Naive thymus-derived CD4-positive, alpha-beta T cell (primary cell): ENCODE measurements at places on chromosomes 7 and 10. TPM values are rescaled to one million over a fixed set of nuclear protein-coding genes. Genes with fewer than 3 reads are reported as not detected.

Gene CPSF4
- 59.3 TPM for total RNA-seq

Gene CYP2C19
- total RNA-seq = not detected in 2 replicates

Gene ZNF365
- total RNA-seq = 0.08 TPM

Gene MICALL2
- total RNA-seq = 5.0 TPM

Gene JCAD
- not detected for total RNA-seq

Gene DYNC1I1
- not detected for total RNA-seq

Gene CALML5
- not detected for total RNA-seq

Gene TMEM196
- total RNA-seq = not detected

GRCh38 chr10:34229917-34230316 lies 585.2 kb downstream of the PARD3 start:
- no peak for DNase-seq

DNA sequence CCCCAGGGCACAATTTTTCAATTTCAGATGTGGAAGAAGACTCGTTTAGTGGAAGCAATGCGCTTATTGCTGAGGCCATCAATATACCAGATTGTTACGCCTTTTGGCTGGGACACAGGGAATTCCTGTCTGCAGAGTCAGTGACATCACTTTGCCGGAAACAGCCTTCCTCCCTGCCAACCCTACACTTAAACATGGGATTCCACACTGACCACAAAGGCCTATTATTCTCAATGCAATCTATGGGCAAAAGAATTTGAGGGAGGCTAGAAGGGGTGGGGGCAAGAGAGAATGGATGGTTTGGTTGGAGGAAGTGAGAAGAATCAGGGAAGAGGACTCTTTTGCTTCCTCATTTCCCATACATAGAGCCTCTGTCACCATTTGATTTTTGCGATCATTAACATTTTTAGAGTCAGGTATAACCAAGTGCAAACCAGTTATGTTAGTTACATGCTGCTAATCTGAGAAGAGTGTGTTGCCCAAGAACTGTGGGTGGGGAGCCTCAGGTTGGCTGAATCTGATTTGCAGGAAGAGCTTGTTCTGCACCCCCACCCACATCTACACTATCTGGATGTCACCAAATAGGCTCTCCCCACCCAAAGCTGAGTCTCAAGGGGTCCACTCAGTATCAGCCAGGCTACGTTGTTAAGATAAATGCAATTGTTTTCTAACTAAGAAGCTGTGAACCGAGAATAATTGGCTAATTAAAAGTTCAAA lies 58.2 kb downstream of the ENTPD1 start:
- no peak for DNase-seq

- DNase-seq = no peak
Measured at GRCh38 chr7:119270045-119270464, 1002.9 kb upstream of the KCND2 start.

DNA sequence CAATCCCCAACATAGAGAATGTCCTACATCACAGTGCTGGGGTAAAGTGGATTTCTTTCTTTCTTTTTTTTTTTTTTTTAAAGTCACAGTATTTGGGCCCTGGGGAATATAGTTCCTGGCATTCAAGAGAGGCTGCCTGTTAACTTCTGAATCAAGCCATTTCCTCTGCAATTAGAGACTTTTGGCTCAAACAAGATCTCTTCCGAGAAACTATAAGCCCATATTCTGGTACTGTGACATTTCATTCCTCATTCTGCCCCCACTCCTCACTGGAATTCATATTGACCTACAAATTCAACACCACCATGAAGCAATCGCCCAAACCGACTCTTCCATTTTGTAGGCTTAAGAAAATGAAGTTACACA lies 187.4 kb downstream of the PHTF2 start:
- DNase-seq = no peak

DNA sequence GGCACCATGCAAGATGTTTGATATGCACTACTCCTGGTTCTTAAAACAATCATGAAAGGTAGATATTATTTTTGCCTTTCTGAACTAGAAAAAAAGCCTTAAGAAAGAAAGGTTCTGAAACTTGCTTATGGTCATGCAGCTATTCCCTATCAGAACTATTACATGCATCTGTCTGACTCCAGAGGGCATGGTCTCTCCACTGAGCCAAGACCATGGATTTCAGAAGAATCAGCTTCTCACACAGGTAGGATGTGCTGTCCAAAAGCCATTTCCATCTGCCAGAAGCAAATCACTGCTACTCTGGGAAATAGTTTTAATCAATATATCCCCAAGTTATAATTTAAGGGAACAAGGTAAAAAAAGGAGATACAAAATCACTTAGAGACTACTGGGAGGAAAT lies 69.5 kb downstream of the STK17A start:
- DNase-seq = no peak

- DNase-seq = no peak
Measured at GRCh38 chr10:34492081-34492480, 323.0 kb downstream of the PARD3 start.

DNA sequence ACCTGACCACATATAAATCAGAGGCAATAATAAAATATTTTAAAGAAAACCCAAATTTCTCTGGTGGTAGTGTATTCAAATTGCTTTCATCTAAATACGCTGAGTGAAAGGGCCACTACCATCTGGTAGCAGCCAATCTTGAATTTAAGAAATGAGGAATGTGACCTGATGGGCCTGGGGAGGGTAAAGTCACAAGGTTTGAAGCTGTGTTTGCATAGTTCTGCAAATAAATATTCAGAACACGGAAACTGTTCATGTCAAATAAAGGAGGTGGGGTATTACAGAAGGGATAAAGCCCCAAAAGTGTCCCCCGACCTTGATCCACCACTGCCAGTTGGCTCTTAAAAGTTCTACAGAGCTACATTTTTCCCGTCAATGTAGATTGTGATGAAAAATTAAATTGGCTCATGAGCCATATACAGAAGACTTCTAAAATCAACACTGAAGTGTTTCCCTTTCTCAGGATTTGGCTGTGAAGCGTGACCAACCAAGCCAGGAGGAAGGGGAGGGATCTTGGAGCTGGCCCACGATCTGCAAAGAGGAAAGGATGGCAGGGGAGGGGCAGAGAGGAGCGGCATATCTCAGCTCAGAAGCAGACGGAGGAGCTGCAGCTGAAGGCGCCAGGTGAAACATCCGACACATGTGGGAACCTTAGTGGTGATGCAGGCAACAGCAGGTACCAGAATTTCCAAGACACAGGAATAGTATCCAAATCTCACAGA lies 39.6 kb downstream of the MPP7 start:
- DNase-seq = no peak

GRCh38 chr7:35875292-35875691 lies 74.4 kb downstream of the SEPTIN7 start:
- DNase-seq = no peak

GRCh38 chr7:91107460-91107859 lies 156.8 kb upstream of the FZD1 start:
- DNase-seq = no peak

DNA sequence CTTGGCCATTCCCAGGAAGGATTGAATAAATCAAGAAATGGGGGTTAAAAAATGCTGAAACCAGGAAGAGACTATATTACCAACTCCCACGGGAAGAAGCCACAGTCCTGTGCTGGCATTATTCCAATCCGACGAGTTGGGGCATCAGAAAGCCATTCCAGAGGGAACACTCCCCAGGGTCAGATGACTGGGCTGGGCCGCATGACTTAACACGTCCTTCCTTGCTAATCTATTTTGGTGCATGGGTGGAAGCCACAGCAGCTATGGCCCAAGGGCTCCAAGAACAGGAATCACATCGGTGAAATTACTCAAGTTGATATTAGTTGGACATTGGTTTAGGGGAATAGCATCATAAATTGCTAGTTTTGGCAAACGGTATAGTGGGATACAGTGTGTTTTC lies 592.9 kb upstream of the NRP1 start:
- no peak for DNase-seq

GRCh38 chr7:42869131-42870020 lies 42.5 kb downstream of the C7orf25 start:
- DNase-seq = peak; percentile 61

DNA sequence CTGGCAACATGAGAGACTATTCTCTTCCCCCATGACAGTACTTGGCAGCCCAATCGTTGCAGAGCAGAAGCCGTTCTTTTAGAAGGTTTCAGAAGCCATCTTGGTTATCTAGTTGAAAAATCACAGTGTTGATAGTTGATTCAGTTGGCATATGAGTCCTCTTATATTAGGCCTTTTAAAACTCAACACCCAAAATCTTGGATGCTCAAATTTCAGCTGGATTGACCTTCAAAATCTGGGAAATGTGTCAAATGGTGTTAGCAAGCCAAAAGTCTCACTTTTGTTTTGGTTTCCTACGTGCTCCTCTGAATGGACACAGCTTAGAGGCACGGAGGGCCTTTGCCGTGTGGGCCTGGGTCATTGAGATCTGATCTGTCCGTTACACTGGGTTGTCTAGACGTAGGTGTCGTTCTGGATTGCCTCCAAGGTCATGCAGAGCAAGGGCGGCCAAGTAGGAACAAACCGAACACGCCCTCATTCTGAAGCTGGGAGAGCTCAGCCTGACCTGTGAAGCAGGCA lies 59.3 kb upstream of the BMPER start:
- DNase-seq = no peak

DNA sequence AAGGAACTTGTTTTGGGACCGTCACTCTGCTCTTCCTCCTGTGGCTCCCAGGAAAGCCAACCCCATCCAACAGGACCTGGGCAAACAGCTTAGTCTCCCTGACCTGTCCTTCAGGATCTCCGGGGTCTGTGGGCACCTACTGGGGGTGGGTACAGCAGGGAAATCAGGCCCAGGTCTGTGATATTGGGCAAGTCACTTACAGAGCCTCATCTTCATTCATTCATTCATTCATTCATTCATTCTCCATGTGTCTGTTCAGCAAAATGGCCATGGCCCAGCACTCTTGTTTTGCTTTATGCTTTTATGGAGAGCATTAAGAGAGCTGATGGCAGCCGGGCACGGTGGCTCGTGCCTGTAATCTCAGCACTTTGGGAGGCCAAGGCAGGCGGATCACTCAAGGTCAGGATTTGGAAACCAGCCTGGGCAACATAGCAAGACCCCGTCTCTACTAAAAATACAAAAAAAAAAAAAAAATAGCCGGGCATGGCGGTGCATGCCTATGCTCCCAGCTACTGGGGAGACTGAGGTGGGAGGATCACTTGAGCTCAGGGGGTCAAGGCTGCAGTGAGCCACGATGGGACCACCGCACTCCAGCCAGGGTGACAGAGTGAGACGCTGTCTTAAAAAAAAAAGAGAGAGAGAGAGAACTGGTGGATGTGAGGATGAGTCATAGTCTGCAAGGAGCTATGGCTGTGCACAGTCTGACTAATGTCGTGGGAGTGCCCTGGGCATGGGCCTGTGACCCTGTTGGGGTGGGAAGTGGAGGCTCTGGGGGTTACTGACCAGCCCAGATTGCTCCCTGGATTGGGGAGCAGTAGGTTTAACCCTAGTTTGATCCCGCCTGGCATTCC lies 54.3 kb downstream of the CLIP2 start:
- DNase-seq = no peak

GRCh38 chr7:143221737-143222136 lies at the start of gene TAS2R40:
TAS2R40 (plus strand) TSS chr7:143222037; CDS start chr7:143222079, 42 bp downstream.
- no peak for DNase-seq

DNA sequence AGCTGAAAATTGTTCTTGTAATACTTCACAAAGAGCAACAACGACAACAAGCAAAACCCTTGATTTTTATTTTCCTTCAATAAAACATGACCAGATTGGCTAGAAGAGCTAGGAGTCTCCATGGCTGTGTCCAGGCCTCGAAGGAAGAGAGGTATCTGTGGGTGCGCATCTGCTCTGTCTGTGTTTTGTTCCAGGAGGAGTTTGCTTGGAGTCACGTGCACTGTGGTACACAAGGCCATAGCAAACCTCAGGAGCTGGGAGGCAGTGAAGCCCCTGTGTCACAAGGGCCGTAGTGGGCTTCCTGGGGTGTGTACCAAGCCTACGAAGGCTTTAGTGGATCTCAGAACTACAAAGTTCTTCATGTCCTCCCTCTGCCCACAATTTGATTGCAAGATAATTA lies 271.7 kb downstream of the TWIST1 start:
- no peak for DNase-seq

- peak; percentile 65 for DNase-seq
Measured at GRCh38 chr10:117175901-117176534, 21.3 kb upstream of the KCNK18 start.
